Smooth muscle cell of the coronary artery (primary cell): ENCODE measurements at places on chromosomes 2 and 18. TPM values are rescaled to one million over a fixed set of nuclear protein-coding genes. Genes with fewer than 3 reads are reported as not detected.

CNGA3 gene
- total RNA-seq, result under 0.01 TPM in 1 of 2 replicates, not detected in the other

CNRIP1 gene
- total RNA-seq, result 14.1 and 23.1 TPM in 2 replicates

PSD4 gene
- 0.08 and 0.59 TPM in 2 replicates for total RNA-seq

REG1B gene
- not detected in 2 replicates for total RNA-seq

ERMN gene
- total RNA-seq, result not detected in 2 replicates

SERPINB11 gene
- 0.12 TPM in 1 of 2 replicates, not detected in the other for total RNA-seq

UGT1A3 gene
- not detected in 2 replicates for total RNA-seq

ATG4B gene
- 70.1 and 97.0 TPM in 2 replicates for total RNA-seq

LRRTM4 gene
- not detected in 2 replicates for total RNA-seq

FBLN7 gene
- 4.0 and 4.6 TPM in 2 replicates for total RNA-seq

RPE gene
- 58.6 and 81.9 TPM in 2 replicates for total RNA-seq

CCDC141 gene
- total RNA-seq, result under 0.01 and 0.15 TPM in 2 replicates

SERPINB3 gene
- total RNA-seq, result 2.3 TPM in 1 of 2 replicates, not detected in the other

TCF23 gene
- 0.82 TPM in 1 of 2 replicates, not detected in the other for total RNA-seq

RAB27B gene
- total RNA-seq, result 1.3 and 15.4 TPM in 2 replicates

C1GALT1C1L gene
- 0.12 and 0.30 TPM in 2 replicates for total RNA-seq

PFN4 gene
- total RNA-seq, result 0.60 TPM in 1 of 2 replicates, not detected in the other

SLC16A14 gene
- 0.47 and 3.2 TPM in 2 replicates for total RNA-seq

ZNF236 gene
- total RNA-seq, result 7.5 and 10.6 TPM in 2 replicates

GRHL1 gene
- total RNA-seq, result 0.08 and 0.70 TPM in 2 replicates

CFC1 gene
- not detected in 2 replicates for total RNA-seq

KIF1A gene
- under 0.01 TPM in 1 of 2 replicates, not detected in the other for total RNA-seq

RNF144A gene
- 1.7 and 5.1 TPM in 2 replicates for total RNA-seq

ALK gene
- total RNA-seq, result under 0.01 TPM in 1 of 2 replicates, not detected in the other

SERPINB13 gene
- total RNA-seq, result not detected in 2 replicates

EMILIN1 gene
- total RNA-seq, result 213 and 319 TPM in 2 replicates

TSHZ1 gene
- 1.7 and 6.9 TPM in 2 replicates for total RNA-seq

OTOS gene
- 0.23 TPM in 1 of 2 replicates, not detected in the other for total RNA-seq

CTAGE1 gene
- 0.15 TPM in 1 of 2 replicates, not detected in the other for total RNA-seq

RIT2 gene
- total RNA-seq, result not detected in 2 replicates

GALNT3 gene
- 0.08 TPM in 1 of 2 replicates, not detected in the other for total RNA-seq

POTEI gene
- total RNA-seq, result not detected in 2 replicates

COLEC12 gene
- 49.6 and 58.5 TPM in 2 replicates for total RNA-seq

COLEC11 gene
- 0.53 and 1.1 TPM in 2 replicates for total RNA-seq

NT5DC4 gene
- not detected in 2 replicates for total RNA-seq

VWA3B gene
- not detected in 2 replicates for total RNA-seq

ZDBF2 gene
- 8.5 and 11.6 TPM in 2 replicates for total RNA-seq

CDH20 gene
- 0.82 TPM in 1 of 2 replicates, not detected in the other for total RNA-seq

TM4SF20 gene
- total RNA-seq, result 0.23 TPM in 1 of 2 replicates, not detected in the other

CRYBA2 gene
- not detected in 2 replicates for total RNA-seq
